ENCODE measurements at places on chromosomes 6 and 20.

- peak; percentile 81 for DNase-seq
Measured at GRCh38 chr6:116268589-116269293, 11.0 kb downstream of the TSPYL1 start.

DNA sequence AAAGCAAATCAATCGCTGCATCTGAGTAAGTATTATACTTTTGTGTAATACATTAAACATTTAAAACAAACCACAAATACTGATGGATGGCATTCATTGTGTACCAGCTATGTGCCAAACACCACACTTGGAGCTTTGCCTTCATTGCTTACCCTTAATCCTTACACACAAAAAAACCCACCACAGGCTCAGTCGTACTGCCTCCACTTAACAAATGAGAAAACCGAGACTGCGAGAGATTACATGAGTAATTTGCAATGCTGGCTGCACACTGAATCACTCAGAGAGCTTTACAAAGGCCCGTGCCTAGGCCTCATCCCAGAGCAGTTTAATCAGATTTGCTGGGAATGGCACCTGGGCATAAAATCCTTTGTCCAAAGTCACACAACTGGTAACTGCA lies 130.5 kb downstream of the EDN1 start:
- DNase-seq = no peak

DNA sequence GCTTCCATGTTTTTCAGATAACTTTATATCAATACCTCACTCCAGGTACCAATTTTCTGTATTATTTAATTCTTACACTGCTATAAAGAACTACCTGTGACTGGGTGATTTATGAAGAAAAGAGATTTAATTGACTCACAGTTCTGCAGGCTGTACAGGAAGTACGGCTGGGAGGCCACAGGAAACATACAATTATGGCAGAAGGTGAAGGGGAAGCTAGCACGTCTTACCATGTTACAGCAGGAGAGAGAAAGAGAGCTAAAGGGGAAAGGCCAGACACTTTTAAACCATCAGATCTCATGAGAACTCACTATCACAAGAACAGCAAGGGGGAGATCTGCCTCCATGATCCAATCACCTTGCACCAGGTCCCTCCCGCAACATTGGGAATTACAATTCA lies 119.1 kb upstream of the BMP5 start:
- DNase-seq = no peak

DNA sequence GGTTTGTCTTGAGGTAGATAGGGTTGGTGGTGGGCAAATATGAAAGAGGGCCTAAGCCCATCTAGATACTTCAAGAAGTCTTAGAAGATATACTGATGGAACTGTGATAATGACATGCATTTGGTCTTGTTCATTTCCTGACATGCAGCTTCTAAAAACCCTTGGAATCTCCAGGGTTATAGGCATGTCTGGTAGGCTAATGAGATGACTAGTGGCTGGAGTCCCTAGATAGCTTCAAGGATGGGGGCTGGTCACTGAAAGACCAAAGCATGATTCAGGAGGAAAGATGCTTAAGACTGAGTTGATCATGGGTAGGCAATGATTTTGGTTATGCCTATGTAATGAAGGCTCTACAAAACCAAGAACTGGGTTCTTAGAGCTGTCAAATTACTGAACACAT lies 217.9 kb upstream of the MOCS1 start:
- DNase-seq = no peak

GRCh38 chr6:65110031-65110430 lies 597.0 kb downstream of the EYS start:
- no peak for DNase-seq
